ENCODE measurements at places on chromosomes 4 and X. TPM values are rescaled to one million over a fixed set of nuclear protein-coding genes. Genes with fewer than 3 reads are reported as not detected.

Gene SSX4
- total RNA-seq, result not detected

Gene ADH1B
- 1,575 TPM for total RNA-seq

Gene PARM1
- 23.7 TPM for total RNA-seq

- no peaks in the 10 kb centered on the region for H3K27me3 ChIP-seq
- no peak for DNase-seq
- H3K4me1 ChIP-seq, result no peaks in the 10 kb centered on the region
- H3K27ac ChIP-seq, result no peak overlapping the region
- H3K36me3 ChIP-seq, result no peaks in the 10 kb centered on the region
These were observed 13.1 kb downstream of the SLC25A5 start for GRCh38 chrX:119481323-119481801.

Gene PHF8
- total RNA-seq, result 63.1 TPM

- no peak for DNase-seq
- no peaks in the 10 kb centered on the region for H3K4me1 ChIP-seq
- no peaks in the 10 kb centered on the region for H3K36me3 ChIP-seq
- no peak overlapping the region for H3K27ac ChIP-seq
- no peak overlapping the region for H3K4me3 ChIP-seq
These were observed 49.4 kb downstream of the UBA6 start for GRCh38 chr4:67651536-67651935.

GRCh38 chr4:8459867-8460445, 19.4 kb downstream of the TRMT44 start:
- H3K36me3 ChIP-seq, result peaks cover 4% of the 10 kb centered on the region
- no peaks in the 10 kb centered on the region for H3K27me3 ChIP-seq
- H3K27ac ChIP-seq, result no peak overlapping the region
- DNase-seq, result no peak
- no peak overlapping the region for H3K4me3 ChIP-seq
- H3K4me1 ChIP-seq, result no peaks in the 10 kb centered on the region

- DNase-seq, result no peak
- no peaks in the 10 kb centered on the region for H3K36me3 ChIP-seq
- H3K4me3 ChIP-seq, result no peak overlapping the region
- H3K4me1 ChIP-seq, result no peaks in the 10 kb centered on the region
These were observed 37.8 kb upstream of the EXOC1L start for GRCh38 chr4:55781812-55782211.

Gene EOLA2
- 35.0 TPM for total RNA-seq

Gene RTL5
- 8.5 TPM for total RNA-seq

- H3K4me3 ChIP-seq, result no peak overlapping the region
- no peaks in the 10 kb centered on the region for H3K4me1 ChIP-seq
- no peaks in the 10 kb centered on the region for H3K27me3 ChIP-seq
- DNase-seq, result no peak
- no peaks in the 10 kb centered on the region for H3K36me3 ChIP-seq
These were observed 468.8 kb downstream of the BCOR start for GRCh38 chrX:39629001-39629400.

- H3K4me1 ChIP-seq, result no peaks in the 10 kb centered on the region
- no peak overlapping the region for H3K27ac ChIP-seq
- H3K36me3 ChIP-seq, result no peaks in the 10 kb centered on the region
- DNase-seq, result no peak
These were observed 115.3 kb downstream of the DACH2 start for GRCh38 chrX:86263526-86263925.

GRCh38 chrX:113512700-113513395, 672.2 kb upstream of the AMOT start:
- no peaks in the 10 kb centered on the region for H3K4me1 ChIP-seq
- H3K36me3 ChIP-seq, result no peaks in the 10 kb centered on the region
- H3K4me3 ChIP-seq, result no peak overlapping the region
- no peak overlapping the region for H3K27ac ChIP-seq

GRCh38 chrX:13283950-13284546, 35.8 kb downstream of the ATXN3L start:
- no peak for DNase-seq
- no peaks in the 10 kb centered on the region for H3K36me3 ChIP-seq
- H3K27me3 ChIP-seq, result no peaks in the 10 kb centered on the region

DNA sequence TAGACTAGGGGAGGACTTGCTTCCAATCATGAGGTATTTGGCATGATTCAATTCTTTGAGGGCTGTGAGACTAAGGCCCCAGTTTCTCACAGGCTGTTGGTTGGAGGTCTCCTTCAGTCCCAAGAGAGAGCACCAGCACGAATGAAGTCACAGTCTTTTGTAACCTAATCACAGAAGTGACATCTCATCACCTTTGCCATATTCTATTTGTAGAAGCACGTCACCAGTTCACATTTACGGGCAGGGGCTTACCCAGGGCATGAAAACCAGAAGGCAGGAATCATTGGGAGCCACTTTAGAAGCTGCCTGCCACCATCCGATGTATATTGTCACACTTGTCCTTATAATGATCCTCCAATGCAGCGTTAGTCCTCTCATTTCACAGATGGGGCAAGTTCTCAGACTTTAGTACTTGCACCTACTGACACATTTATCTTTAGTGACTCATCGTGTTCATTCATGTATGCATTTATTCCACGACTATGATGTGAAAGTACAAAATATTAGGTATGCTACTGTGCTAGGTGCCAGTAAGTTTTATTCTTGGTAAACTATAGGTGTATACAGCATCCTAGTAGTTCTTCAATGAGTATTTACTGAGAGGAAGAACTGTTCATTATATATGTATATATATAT, 163.8 kb upstream of the PGRMC2 start:
- no peak overlapping the region for H3K27ac ChIP-seq
- H3K36me3 ChIP-seq, result no peaks in the 10 kb centered on the region
- DNase-seq, result no peak

- H3K4me1 ChIP-seq, result no peaks in the 10 kb centered on the region
- no peak overlapping the region for H3K27ac ChIP-seq
- DNase-seq, result no peak
- no peak overlapping the region for H3K4me3 ChIP-seq
These were observed 184.0 kb downstream of the PCDH7 start for GRCh38 chr4:30904215-30904555.

DNA sequence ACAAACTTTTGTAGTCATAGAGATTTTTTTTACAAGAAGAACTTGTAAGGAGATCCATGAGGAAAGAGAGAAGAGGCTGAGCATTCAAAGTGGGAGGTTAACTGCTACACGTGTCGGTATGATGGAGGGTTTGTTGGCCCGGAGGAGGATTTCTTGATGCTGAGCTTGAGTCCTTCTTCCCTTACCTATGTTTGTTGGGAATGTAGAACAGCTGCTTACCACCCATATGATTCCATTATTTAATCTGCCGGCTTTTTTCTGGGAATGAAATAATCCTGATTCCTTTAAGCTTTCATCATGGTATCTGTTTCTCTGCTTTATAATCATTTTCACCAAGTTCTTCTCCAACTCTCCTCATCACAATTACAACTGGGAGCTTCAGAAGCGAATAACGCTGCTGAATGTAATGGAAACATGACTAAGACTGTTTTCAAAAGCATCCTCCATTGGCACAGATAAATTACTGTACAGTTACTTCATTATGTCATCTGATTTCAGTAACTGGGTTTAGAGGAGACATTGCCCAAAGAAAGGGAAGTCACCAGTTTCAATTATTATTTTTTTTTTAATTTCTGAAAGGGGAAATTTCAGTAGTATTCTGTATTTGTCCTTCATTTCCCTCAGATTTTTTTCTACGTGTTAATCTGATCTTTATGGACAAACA, 420.6 kb downstream of the SPRY1 start:
- H3K4me3 ChIP-seq, result no peak overlapping the region
- H3K27me3 ChIP-seq, result no peaks in the 10 kb centered on the region
- no peak overlapping the region for H3K27ac ChIP-seq
- H3K36me3 ChIP-seq, result no peaks in the 10 kb centered on the region

Gene LANCL3
- 1.8 TPM for total RNA-seq

GRCh38 chr4:5204781-5205180, 153.5 kb downstream of the STK32B start:
- H3K27ac ChIP-seq, result no peak overlapping the region
- H3K4me3 ChIP-seq, result no peak overlapping the region
- DNase-seq, result peak; percentile 28
- no peaks in the 10 kb centered on the region for H3K36me3 ChIP-seq

- no peak overlapping the region for H3K4me3 ChIP-seq
- DNase-seq, result no peak
- H3K27me3 ChIP-seq, result no peaks in the 10 kb centered on the region
- no peaks in the 10 kb centered on the region for H3K36me3 ChIP-seq
These were observed 68.7 kb downstream of the USP9X start for GRCh38 chrX:41153957-41154356.

GRCh38 chr4:9937078-9937477, 84.2 kb downstream of the SLC2A9 start:
- peaks cover 7% of the 10 kb centered on the region for H3K36me3 ChIP-seq
- no peak overlapping the region for H3K27ac ChIP-seq
- H3K4me1 ChIP-seq, result no peaks in the 10 kb centered on the region
- no peak overlapping the region for H3K4me3 ChIP-seq
- DNase-seq, result no peak

Gene F8A3
- total RNA-seq, result 15.3 TPM

DNA sequence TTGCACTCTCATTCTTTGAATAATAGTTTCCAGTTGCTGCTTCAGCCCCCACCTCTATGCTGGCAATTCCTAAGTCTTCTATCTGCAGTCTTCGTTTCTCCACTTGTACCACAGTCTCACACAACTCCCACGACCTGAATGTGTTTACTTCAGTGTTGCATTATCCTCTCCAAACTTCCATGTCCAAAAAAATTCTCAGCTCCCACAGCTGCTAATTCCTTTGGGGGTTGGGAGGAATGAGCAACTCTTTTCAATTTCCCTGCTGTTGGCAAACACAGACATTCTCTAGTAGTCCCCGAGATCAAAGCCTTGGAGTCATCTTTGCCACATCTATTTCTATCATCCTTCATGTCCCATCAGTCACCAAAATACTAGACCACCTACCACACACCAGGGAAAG, 14.4 kb upstream of the CDS1 start:
- peaks cover under 1% of the 10 kb centered on the region for H3K4me1 ChIP-seq
- DNase-seq, result no peak
- H3K27ac ChIP-seq, result no peak overlapping the region

GRCh38 chrX:15948318-15948660, 93.7 kb upstream of the AP1S2 start:
- H3K4me1 ChIP-seq, result no peaks in the 10 kb centered on the region
- H3K36me3 ChIP-seq, result no peaks in the 10 kb centered on the region
- no peak overlapping the region for H3K4me3 ChIP-seq
- no peak for DNase-seq
- H3K27ac ChIP-seq, result no peak overlapping the region

GRCh38 chrX:122504026-122504425, 680.1 kb upstream of the GRIA3 start:
- no peaks in the 10 kb centered on the region for H3K4me1 ChIP-seq
- no peaks in the 10 kb centered on the region for H3K27me3 ChIP-seq
- no peak for DNase-seq
- no peak overlapping the region for H3K4me3 ChIP-seq
- H3K36me3 ChIP-seq, result no peaks in the 10 kb centered on the region
- H3K27ac ChIP-seq, result no peak overlapping the region

DNA sequence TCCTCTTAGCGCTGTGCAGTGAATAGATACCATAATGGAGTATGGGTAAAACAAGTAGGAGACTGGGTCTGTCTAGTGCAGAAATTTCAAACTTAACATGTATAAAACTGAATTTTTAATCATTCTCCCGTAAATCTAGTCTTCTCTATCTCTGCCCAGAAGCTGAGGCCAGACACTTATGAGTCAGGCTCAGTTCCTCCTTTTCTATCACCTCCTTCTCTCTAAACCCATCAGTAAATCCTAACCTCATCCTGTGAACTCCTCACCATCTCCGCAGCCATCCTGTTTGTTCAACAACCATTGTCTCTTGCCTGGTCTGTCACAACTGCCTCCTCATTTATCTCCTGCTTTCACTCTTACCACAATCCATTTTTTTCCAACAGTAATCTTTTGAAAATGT, 19.8 kb upstream of the SGMS2 start:
- no peak for DNase-seq
- H3K27me3 ChIP-seq, result no peaks in the 10 kb centered on the region
- no peak overlapping the region for H3K27ac ChIP-seq
- no peak overlapping the region for H3K4me3 ChIP-seq

All from tibial nerve (tissue), 4 donors.